ENCODE measurements at places on chromosomes 2 and 18.
A peak's percentile ranks its signal among the peaks of the same experiment; 100 is the strongest.

DNA sequence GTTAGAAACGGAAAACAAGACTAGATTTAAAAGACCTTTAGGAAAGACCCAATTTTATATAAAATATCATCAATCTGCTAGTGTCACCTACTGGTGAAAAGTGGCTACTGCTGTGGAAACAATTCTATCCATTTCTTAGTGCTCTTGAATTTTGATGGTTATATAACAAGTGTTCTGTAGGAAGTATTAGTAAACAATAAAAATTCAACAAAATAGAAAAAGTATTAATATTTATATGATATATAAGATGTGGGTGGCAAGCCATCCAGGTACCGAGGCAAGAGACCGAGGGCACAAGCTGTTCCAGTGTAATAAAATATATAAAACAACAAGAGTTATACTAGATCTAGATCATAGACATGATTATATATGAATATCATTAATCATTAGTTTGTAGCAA, 6.2 kb upstream of the TMEM87B start:
- DNase-seq = peak; percentile 51

DNA sequence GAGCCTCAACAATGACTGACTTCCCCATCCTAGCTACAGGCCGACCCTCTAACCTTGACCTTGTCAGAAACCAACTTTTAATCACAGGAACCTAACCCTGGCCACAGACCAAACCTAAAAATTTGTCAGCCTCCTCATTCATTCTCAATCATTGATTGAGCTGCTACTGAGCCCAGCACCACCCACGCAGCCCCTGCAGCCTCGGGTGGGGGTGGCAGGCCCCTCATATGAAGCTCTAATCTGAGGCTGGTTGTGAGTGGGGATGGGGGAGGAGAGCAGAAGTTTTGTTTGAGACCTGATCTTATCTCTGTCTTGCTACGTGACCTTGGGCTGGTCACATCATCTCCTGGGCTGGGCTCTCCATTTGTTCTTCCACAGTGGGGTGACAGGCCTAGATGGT, 99.5 kb upstream of the EPAS1 start:
- DNase-seq = no peak

DNA sequence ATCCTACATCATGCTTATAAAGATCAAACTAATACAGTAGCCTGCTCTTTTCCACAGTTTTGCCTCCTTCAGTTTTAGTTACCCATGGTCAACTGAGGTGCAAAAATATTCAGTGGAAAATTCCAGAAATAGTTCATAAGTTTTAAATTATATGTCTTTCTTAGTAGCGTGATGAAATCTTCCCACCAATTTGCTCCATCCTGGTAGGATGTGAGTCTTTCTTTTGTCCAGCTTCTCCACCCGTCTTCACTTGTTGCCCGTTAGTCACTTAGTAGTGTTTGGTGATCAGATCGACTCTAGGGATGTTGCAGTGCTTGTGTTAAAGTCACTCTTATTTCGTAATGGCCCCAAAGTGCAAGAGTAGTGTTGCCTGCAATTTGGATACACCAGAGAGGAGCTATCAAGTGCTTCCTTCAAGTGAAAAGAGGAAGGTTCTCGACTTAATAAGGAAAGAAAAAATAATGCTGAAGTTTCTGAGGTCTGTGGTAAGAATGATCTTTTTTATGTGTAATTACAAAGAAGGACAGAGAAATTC, 57.0 kb downstream of the CEP192 start:
- DNase-seq = no peak

DNA sequence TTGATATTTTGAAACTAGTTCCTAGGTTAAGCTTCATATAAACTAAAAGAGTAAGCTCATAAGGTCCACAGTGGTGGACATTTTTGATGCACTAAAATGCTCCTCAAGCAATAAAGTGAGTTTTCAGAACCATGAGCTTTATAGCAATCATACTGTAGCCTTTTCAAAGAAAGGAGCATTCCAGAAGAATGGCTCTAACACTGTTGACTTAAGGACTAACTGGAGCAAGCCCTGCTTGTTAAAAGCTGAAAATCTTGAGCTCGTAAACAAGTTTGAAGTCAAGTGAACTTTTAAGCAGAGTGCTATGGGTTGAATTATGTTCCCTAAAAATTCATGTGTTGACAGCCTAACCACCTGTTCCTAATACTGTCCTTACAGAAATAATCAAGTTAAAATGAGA, 38.0 kb downstream of the KYNU start:
- no peak for DNase-seq

GRCh38 chr2:45928946-45929345, 277.5 kb downstream of the PRKCE start:
- no peak for DNase-seq

DNA sequence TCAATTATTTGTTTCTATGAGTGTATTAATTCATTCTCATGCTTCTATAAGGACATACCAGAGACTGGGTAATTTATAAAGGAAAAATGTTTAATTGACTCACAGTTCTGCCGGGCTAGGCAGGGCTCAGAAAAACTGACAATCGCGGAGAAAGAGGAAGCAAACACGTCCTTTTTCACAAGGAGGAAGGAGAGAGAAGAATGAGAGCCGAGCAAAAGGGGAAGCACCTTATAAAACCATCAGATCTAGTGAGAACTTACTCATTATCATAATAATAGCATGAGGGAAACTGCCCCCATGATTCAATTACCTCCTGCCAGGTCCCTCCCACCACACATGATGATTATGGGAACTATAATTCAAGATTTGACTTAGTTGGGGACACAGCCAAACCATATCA, 294.0 kb downstream of the DSC3 start:
- DNase-seq = no peak

DNA sequence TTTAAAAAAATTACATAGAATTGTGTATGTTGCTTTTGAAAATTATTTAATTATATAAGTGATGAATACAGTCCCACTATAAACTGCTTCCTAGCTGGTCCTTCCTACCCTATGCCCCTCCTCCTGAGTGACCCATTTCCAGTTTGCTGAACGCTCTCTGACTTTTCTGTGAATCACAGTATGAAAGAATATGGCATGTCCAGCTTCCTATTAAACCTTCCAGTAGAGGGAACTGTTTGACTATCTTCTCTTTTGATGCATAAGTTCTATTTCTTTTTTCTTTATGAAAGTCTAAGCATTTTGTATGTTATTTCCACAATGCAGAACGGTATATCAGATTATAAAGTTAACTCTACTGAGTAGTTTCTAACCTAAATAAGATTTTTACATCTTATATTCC, 41.3 kb downstream of the PSMG2 start:
- DNase-seq = no peak

DNA sequence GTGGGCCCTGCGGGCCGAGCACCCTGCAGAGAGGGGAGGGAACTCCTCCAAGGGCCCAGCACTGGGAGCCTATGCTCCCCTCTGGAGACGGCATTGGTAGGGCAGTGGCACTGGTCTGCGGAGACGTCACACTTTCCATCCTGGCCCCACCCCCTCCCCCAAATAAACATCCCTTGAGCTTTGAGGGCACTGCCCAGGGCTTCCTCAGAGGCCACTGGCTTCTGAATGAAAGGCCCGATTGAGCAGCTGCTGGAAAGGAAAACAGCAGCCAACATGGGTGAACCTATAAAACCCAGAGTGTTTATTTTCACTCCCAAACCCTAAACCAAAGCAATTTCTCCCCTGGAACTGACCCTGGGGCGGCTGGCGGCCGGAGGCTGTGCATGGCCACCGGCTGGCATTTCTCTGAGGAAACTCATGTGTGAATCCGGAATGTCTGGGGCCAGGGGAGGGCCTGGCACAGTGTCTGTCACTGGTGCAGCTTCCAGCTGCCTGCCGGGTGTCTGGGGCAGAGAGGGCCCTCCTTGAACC, 138.9 kb downstream of the DYSF start:
- no peak for DNase-seq

GRCh38 chr2:23788100-23788499, 138.8 kb downstream of the ATAD2B start:
- DNase-seq = no peak

DNA sequence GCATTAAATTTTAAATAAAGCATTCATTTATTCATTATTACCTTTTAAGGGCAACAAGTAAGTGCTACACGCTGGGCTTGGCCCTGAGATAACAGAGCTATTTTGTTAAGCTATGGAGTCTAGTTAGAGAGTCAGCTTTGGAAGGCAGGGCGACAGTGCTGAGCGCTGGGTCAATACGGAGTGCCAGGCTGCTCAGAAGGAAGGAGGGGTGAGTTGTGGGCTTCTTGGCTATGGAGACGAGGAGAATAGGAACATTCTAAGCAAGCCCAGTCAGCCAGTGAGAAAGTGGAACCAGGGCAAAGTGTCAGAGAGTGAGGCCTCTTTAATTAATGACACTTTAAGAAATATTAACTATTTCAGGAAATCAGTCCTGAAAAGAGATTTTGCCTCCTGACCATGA, 288.4 kb downstream of the LRRTM1 start:
- DNase-seq = no peak

DNA sequence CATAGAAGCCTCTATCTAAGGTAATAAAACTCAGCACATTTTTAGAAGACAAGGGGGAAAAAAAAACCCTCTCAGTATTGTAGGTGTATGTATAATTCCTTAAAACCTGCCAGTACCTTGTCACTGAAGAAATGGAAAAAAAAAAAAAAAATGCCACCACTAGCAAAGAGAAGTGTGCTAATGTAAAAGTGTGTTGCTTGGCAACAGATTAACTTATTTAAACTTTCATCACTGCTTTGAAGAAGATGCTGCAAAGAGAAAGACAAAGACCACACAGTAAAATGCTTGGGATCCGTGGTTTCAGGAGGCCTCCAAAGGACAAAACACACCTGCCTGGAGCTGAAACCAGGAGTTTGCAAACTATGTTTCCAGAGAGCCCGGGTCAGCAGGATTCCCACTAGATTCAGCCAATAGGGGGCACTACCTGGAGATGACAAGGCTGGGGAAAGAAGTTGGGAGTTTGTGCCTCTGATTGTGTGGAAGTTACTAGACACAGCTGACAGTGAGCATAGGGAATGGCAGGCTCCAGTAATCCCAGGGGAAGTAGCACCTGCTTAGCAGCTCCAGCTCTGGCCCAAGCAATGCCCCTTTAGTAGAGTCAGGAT, 169.1 kb upstream of the TRIB2 start:
- no peak for DNase-seq

- no peak for DNase-seq
These were observed 317.8 kb downstream of the EPHA4 start for GRCh38 chr2:221254299-221254698.

DNA sequence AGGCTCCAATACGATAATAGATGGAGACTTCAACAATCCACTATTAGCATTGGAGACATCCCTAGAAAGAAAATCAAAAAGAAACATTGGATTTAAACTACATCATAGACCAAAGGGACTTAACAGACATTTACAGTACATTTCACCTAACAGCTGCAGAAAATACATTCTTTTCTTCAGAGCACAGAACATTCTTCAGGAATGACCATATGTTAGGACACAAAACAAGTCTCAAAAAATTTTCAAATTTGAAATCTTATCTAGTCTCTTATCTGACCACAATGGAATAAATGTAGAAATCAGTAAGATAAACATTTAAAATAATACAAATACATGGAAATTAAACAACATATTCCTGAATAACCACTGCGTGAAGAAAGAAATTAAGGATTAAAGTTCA, 68.7 kb downstream of the STRADB start:
- no peak for DNase-seq

DNA sequence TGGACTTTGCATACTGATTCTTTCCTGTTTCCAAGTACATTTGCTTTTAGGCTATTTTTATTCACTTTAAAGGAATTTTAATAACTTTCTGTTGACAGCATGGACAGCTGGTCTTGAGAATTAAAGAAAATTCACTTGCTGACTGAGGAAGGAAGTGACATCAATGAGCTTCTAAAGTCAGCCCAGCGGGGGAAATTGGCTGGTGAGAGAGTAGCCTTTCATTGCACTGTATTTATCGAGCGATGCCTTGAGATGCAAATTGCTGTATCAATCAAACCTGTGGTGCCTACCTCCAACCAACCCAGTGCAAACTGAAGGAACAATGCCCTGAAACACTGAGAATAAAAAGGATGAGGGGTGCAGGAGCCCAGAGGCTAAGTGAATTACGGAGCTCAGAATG, 91.4 kb upstream of the AQP4 start:
- DNase-seq = no peak

DNA sequence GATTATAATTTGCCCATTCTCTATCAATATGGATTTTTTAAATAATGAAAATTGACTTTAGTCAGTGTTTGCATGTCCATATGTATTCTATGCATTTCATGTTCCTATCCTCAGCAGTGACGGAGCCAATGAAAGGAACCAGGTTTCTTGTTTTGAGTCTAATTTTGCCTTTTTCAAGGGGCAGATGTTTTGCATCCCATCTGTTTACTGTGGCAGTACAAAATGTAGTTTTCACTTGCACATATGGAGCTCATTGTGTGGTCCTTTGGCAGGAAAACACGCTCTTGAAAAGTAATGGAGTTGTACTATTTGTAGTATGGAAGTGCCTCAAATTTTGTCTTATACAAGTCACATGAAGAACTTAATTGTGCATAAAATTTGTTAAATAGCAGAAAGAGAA, 127.8 kb downstream of the AGPS start:
- DNase-seq = no peak

All from Caco-2 (cell line).